GM23338 (cell line): ENCODE measurements at places on chromosomes 4 and X.

- peak; percentile 60 for DNase-seq
These were observed 129.8 kb downstream of the SLC7A11 start for GRCh38 chr4:138112389-138112788.

GRCh38 chr4:13371048-13371447 lies 113.1 kb downstream of the RAB28 start:
- no peak for DNase-seq

DNA sequence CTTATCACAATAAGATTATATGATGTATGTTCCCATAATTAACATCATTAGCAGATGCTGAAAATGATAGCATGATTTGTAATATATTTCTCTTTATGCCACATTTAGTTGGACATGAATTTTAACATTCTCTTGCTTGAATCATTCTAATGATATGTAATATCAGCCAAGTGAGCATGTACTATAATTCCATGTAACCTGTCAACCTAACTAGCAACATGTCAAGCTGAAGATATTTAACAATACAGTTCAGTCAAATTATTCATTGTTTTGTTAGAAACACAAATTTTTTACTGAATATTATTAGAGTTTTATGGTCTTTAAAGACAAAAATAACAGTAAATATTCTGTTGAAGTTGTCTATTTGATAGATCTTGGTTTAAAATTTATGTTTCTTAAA lies 920.4 kb upstream of the PCDH10 start:
- no peak for DNase-seq

GRCh38 chr4:152976212-152976761 lies 40.2 kb downstream of the FHDC1 start:
- no peak for DNase-seq
